ENCODE measurements at places on chromosomes 13 and 19.

DNA sequence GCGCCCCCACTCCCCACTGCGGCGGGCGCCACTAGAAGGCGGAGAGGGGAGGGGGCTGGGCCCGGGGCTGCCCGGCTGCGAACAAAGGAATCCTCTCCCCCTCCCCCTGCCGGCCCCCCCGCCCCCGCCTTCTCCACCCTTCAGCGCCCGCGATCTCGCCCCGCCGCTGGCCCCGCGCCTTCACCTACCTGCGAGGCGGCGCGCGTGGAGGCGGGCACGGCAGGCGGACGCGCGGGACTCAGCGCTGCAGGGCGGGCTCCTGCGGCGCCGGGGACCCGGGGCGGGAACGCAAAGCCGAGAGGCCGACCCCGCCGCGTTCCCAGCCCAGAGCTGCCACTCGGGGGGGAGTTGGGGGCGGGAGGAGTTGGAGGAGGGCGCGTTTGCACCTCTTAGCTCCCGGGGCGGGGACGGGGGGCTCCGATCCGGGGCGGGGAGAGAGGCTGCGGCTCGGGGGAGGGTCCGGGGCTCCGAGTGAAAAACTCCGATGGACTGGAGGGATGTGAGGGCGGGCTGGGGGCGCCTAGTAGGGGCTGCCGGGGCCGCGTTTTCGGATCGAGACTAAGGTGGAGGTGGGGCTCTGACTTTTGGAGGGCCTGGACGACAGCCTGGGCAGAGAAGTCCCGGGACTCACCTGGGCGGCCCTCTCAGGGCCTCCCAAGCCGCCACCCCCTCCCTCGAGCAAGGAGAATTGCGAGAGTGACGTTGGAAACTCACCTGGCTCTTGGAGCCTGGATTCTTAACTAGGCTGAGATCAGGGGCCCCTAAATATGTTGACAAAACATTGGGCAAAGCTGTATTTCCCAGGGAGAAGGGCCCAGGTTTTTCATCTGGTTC lies at the start of gene FBN3:
Gene FBN3 (minus strand): TSS at position 332 of the 834 bp plus-strand sequence. CDS start 2,112 bp downstream, outside the sequence.
- DNase-seq = no peak

- DNase-seq = peak; percentile 3
Observed at GRCh38 chr13:108669381-108669780, 40.0 kb downstream of the MYO16 start.

GRCh38 chr19:21835429-21835809 lies 563 bp downstream of the ZNF43 start:
- DNase-seq = no peak

- no peak for DNase-seq
Observed at GRCh38 chr13:18971576-18972219, 209.9 kb downstream of the TUBA3C start.

GRCh38 chr19:35211545-35212230 lies 16.9 kb downstream of the FAM187B start:
- DNase-seq = no peak

- DNase-seq = no peak
Observed at GRCh38 chr13:31605076-31605860, 134.1 kb upstream of the RXFP2 start.

DNA sequence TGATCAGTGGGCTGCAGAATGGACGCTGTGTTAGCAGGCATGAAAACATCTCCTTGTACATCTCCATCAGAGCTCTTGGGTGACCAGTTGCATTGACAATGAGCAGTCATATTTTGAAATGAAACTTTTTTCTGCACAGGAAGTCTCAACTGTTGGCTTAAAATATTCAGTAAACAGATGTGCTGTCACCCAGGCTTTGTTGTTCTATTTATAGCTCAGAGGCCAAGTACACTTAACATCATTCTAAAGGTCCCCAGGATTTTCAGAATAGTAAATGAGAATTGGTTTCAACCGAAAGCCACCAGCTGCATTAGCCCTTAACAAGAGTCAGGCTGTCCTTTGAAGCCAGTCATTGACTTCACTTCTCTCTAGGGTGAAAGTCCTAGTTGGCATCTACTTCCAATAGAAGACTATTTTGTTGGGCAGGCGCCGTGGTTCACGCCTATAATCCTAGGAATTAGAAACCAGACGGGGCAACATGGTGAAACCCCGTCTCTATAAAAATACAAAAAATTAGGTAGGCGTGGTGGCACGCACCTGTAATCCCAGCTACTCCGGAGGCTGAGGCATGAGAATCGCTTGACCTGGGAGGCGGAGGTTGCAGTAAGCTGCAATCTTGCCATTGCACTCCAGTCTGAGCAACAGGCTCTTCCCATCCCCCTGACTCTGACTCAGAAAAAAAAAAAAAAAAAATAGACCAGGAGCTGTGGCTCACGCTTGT lies 7.9 kb upstream of the PDE4A start:
- DNase-seq = no peak

DNA sequence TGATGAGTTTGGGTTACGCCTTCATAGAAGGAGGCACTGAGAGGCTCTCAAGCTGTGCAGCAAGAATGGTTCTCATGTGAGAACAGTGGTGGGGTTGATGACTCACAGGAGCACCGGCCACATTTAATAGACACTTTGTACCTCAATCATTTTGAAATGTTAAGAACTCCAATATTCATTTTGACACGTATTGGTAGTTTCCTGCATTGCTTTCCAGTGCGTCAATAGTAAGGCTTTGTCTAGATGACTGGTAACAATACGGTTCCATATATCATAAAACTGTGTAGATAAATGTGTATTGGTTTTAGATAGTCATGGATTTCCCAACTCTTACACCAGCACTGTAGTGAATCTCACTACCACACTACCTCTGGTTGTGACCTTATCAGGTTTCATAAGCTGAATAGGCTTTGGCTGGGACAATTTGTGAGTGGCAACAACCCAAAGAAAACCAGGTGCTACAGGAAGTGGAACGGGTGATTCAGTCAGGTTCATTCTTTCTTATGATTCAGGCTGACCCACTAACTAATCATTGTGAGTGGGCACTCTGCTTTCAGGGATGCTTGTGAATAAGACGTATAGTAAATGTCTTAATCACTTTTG lies 362.6 kb downstream of the KLF5 start:
- DNase-seq = peak; percentile 94

DNA sequence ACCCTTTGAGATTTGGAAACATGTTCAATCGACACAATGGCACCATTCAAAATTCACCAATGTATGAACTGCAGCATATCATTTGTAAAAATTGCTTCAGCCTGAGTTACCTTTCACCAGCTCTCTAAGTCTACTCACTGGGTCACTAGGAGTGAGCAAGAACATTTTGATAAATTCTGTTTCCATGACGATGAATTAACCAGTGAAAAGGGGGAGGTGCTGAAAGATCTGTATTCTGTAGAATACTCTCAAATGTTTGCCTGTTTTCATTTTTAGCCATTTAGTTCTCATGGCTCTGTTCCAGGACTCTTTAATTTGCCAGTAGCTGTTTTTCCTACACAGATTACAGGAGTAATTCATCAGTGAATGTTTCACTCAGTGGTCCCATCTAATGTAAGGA lies 883.4 kb downstream of the DIAPH3 start:
- no peak for DNase-seq

DNA sequence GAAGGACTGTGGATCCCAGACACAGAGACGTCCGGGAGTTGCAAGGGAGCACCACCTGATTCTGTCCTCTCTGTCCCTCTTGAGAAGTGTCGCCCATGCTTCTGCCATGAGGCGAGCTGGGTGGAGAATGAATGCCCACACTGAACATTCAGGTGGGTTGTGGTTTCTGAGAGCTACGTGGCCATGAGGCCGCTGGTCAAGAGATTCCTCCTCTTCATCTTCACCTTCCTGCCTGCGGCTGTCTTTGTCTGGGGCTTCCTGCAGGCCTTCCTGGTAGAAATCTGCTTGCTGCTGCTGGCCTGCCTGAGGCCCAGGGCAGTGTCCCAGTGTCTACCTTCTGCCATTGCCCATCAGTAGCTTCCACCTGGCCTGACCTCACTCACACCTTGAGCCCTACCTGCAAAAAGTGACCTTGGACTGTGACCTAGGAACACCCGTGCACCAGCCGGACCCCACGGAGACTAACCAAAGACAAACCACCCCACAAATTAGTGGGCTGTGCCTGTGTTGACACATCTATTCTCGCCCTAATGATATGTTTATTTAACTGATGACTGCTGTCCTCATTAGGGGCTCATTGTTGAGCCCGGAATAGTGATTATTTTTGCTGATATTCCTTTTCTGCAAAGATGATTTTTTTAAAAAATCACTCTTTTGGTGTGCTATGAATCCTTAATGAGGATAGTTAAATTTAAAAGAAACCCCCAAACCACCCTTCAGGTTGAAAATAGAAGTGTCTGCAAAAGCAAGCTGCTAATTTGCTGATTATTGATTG lies 38.7 kb upstream of the ZNF536 start:
- DNase-seq = no peak

- no peak for DNase-seq
Observed at GRCh38 chr19:38385804-38386257, 2.0 kb downstream of the GGN start.

DNA sequence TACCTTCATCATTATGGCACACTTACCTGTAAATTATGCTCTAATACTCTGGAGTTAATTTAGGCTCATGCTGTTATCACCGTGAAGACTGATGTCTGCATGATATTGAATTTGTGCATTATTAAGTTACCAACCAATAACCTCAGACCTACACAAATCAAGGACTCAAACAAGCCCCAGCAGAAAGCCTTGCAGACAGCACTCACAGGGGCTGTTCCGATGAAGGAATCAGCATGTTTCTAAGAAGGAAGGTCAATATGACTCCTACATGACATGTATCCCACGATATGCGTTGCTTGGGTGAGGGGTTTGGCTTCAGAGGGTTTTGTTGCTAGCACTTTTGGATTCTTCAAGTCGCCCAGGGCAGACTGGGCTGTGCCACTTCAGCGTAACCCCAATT lies 1071.2 kb upstream of the SLC10A2 start:
- DNase-seq = no peak

DNA sequence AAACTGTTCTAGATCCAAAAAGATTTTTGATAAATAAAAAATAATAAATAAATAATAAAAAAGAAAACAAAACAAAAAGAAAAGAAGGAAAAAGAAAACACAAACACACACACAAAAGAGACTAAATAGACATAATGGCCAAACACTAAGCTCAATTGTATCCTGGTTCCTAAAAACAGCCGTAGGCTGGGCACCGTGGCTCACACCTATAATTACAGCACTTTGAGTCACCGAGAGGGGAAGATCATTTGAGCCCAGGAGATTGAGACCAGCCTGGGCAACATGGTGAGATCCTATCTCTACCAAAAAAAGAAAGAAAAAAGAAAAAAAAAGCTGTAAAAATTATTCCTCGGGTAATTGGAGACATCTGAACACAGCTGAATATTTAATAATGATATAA lies 8.9 kb downstream of the ETHE1 start:
- DNase-seq = no peak

DNA sequence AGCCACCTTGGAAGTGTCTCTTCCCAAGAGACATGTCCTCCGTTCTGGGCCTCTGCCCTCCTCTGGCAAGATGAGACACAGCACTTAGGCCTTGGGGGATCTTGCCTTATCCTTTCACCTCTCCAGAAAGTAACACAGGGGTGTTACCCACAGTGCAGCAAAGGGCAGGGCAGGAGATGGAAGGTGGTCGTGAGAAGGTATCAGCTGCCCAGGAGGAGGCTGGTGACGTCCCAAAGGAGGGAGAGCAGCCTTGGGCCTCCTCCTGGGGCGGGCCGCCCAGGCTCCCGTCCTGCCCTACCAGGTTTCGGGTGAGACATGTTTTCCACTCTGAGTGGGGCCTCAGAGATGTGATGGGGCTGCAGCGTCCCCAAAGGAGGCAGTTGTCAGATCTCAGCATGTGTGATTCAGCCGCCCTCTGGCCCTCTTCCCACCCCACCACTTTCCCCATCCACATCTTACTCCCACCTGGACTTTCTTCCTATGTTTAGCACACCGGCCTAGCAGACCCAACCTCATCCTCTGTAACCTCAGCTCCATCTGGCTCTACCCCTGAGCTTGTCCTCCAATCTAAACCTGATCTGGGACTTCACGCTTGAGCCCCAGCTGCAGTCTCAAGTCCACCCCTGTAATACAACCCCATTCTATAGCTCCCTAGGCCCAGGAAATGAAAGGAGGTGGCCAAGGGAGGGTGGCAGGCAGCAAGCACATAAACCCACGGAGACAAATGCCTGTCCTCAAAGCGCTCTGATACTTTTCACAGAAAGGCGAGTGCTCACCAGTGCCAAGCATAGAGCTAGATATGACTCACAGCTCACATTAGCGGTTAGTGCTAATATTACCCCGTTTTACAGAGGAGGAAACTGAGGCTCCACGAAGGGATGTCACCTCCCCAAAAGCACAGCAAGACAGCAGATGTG lies 9.3 kb downstream of the POU2F2 start:
- no peak for DNase-seq

DNA sequence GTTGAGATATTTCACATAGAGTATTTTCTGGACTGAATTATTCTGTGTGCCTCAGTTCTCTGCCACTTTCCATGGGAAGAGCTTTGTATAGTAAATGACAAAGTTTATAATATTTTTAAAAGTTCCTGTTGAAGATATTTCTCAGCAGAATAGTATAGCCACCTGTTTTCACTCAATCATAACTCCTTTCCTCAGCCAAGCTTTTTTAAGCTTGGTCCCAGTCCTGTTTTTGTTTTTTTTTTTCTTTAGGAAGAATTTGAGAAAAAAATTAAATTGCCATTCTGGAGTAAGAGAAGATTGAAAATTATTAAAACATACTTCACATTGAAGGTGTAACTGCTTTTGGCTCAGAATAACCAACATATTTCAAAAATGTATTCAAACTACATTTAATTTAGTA lies 55.5 kb downstream of the ENOX1 start:
- no peak for DNase-seq
